ENCODE measurements at places on chromosomes 3 and 15.

GRCh38 chr3:197554196-197554561, 1.6 kb downstream of the BDH1 start:
- no peak for DNase-seq

DNA sequence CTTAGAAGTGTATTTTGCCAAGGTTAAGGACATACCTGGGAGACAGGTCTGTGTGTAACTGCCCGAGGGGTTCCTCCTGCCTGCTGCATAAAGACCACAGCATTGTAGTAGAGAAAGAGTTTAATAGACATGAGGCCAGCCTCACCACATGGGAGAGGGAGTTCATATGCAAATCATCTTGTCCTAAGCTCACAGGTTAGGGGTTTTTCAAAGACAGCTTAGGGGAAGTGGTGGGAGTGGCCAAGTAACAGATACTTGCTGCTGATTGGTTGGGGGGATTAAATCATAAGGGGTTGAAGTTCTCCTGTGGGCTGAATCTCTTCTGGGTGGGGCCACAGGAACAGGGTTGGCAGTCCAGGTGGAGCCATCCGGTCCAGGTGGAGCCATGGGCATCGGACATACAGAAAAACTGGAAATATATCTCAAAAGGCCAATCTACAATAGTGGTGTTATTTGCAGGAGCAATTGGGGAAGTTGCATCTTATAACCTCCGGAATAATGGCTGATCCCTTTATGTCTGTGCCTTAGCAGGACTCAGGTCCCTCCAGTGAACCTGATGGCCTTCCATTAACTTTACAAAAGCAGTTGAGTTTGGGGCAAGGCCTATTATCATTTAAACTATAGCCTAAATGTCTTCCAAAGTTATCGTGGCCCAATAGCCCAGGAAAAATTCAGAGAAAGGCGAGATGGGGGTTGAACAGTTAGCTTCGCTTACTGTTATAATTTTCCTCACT, 86.0 kb upstream of the MFGE8 start:
- DNase-seq, result peak; percentile 97

GRCh38 chr15:61017109-61017508, 212.0 kb downstream of the RORA start:
- DNase-seq, result no peak

DNA sequence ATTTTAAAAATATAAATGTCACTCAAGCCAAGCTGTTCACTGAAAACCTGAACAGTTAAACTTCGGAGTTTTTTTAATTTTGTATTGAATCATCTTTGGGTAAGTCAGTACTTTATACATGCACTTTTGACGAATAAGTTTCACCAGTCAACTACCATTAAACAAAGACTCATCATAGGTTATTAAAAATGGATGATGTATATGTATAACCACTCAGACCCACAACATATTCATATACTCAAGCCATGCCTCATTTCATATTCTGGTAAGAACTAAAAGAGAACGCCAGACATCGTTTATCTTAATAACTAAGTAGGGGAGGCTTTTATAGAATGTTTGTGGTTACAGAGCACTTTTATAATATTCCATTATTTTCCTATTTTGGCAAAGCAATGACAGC, 18.3 kb downstream of the MSL2 start:
- no peak for DNase-seq

GRCh38 chr3:158739661-158740060, 7.4 kb upstream of the RARRES1 start:
- DNase-seq, result no peak

DNA sequence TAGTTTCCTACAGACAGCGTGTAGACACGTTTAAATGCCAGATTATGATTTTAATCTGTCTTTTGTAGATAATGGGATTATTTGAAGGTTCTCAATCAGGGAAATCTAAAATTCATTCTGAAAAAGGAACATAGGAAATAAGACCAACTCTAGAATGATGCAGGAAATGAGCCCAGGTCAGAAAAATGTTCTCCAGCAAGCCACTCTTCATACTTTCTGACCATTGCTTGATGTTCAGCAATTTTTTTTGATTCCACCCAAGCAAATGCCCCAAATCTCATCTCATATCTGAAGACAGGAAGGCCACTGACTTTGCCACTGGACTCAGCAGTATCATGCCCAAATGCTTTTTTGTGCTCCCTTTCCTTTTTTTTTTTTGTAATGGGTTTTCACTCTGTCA, 373.4 kb downstream of the LPP start:
- no peak for DNase-seq

DNA sequence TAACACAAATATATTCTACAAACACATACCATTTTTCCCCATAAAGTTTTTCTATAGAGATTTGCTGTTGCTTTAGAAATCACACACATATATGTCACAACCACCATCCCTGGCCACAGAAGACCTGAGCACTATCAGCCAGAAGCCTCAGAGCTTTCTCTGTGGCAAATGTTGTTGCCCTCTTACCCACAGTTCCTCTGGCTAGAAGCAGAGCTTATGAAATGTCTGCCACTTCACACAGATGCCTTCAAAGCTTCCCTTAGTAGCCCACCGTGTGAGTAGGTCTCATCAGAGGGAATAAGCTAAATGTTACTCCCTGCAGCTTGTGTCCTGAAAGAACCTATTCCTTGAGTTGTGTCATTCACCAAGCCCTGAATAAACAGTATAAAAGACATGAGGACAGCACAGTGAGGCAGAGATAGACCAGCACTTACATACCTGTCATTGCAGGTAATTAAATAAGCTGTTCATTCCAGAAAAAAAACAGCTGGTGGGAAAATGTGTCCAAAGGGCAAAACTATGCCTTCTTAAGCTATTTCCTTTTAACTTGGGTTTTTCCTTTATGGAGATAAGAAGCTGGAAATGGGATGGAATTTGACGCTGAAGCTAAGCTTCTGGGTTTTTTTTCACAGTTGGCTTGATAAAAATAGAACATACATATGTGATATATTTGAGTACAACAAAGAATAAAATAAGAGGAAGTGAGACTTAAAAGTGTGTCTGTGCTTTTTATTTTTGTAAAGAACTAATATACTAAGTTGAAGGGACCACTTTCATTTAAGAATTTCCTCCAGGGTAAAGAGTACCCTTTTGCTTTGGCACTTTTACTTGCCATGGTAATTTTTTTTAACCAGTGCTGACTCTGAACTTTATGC, 391.4 kb downstream of the KCNH8 start:
- no peak for DNase-seq

DNA sequence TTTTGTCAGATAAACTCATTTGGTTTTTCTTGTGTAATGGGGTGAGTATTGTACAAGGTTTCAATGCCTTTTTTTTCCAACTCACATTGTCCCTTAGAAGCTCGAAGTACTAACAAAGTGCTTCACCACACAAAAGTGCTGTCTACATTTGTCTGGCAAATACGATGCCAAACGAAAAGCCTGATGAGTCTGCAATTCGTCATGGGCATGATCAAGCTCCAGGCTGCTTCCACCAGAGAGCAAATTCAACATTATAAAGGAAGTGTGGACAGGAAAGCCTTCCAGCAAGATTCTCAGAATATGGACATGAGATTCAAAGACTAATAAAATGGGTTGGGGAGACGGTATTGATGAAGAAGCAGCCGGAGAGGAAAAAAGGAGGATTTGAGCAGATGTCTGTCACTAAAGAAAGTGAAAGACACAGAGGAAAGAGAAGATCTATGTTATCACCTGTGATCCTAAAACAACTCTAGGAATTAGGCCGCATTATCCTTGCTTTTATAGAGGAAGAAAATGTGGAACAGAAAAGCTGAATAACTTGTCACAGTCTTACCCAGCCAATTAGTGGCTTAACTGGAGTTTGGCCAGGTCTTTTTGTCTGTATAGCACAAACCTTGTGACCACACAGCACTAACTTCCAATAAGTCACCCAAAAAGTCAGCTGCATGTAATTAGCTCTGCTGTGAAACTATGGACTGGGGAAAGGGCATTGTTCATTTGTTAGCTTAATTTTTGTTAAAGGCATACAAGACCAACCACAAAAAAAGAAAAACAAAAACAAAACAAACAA, 494.8 kb downstream of the FHIT start:
- no peak for DNase-seq

- DNase-seq, result no peak
These were observed 73.4 kb downstream of the SMAD6 start for GRCh38 chr15:66775127-66776105.

GRCh38 chr15:58924327-58924726, 9.2 kb downstream of the SLTM start:
- DNase-seq, result no peak

- DNase-seq, result no peak
These were observed 1.4 kb upstream of the RAD18 start for GRCh38 chr3:8964436-8965370.

GRCh38 chr3:73624017-73624820, 522 bp downstream of the PDZRN3 start:
- DNase-seq, result peak; percentile 48

- DNase-seq, result no peak
These were observed 53.3 kb downstream of the FNDC3B start for GRCh38 chr3:172092658-172093057.

- DNase-seq, result no peak
These were observed 219.0 kb downstream of the LSAMP start for GRCh38 chr3:116226266-116226665.

DNA sequence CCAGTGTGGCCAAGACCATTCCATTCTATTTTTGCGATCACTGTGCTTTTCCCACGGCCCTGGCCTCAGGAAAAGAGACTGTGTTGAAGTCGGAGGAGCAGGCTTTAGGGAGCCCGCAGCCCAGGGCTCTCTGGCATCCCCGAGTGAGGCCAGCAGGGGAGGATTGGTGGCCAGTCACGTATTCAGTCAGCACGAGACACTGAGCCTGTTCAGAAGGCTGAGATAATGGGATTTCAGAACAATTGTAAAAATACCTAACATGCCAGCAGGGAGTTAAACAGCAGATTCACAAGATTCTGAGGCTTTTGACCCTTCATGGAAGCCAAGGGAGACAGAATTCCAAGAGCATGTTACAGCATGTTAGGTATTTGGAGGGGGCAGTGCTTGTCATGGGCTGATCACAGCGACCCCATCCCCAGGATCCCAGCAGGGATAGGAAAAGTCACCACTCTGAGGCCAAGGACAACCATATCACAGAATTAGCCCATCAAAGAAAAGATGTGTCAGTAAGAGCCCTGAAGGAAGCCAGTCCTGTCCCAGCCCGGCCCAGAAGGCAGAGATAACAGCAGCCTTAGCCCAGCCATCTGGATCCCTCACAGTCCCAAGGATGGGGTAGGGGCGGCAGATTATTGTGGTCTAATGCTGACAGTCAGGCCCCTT, 40.6 kb downstream of the AMOTL2 start:
- DNase-seq, result no peak

DNA sequence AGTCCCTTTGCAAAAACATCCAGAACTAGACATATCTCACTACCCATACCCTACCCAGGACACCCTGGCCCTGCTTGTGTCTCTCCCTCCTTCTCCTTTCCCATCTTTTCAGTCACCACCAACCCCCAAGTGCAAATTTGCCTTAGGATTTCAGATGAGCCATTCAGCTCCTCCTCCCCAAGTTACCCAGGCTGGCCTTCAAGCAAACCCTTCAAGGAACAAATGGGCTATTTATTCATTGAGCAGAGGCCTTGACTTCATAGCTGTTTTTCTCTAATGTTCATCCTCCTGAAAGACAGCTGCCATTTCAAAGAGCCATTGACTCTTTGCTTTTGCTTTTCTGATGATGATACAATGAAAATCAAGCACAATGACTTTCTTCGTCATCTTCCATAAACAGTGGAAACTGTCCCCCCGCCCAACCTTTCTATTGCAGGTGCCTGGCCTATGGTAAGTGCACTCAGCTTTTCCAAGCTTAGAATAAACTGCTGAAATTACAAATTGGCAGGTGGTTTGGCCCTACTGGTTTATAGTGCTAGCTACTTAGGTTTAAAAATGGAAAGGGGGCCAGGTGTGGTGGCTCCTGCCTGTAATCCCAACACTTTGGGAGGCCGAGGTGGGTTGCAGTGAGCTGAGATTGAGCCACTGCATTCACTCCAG, 26.1 kb upstream of the KLHL6 start:
- no peak for DNase-seq

GRCh38 chr3:50359760-50360110, 414 bp upstream of the TMEM115 start:
- no peak for DNase-seq

DNA sequence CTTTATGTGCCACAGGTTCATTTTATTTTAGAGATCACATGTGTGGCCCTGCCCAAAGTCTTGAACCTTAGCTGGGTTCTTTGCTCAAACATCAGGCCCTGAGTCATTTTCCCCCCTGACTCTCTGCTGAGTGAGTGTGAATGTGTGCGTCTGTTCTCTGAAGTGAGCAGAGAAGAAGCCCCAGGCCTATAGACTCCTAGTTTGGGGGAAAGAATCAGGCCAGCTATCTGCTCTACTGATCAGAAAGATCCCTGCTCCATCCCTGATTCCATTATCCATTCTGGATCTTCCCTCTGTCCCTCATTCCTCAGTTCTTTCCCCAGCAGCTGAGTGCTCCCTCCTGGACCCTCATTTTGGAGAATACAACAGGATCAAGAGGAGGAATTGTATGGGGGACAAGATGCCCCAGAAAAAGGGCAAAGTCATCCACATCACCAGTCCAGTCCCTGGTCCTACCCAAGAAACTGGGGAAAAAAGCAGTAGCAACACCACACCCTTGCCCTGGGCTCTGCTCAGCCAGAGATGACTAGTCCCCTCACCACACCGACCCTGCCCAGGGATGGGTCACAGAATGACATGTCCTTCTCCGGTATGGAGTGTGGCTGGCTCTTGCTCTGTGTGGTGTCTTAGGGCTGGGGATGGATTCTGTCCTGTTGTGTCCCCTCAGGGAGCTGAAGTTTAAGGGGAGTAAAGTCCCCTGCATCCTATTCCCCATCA, 3.2 kb downstream of the DUOX1 start:
- no peak for DNase-seq

DNA sequence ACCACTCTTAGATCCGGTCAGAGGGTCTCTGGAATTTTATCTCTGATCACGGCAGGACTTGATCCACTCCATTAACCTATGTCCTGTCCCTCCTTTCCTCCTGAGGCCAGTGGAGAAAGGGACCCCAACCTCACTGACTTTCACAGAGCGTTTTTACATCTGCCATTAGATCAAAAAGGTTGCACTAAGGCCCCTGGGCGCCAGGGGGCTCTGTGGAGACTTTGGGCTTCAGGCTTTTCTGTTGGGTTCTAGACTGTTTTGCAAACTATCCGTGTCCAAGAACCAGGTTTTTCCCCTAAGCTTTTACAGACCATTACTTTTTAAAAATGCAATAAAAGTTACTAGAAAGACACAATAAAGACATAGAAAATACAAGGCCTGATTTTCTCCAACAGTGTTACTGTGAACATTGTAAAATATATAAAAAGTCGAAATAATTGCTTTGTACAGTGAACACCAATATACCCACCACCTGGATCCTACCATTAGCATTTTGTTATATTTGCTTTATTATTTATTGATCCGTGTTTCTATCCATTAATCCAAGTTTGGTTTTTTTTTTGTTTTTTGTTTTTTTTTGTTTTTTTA, 159.7 kb downstream of the POLR2M start:
- peak; percentile 45 for DNase-seq

GRCh38 chr3:45628746-45629145, 34.2 kb downstream of the LIMD1 start:
- no peak for DNase-seq
